ENCODE measurements at places on chromosomes 1 and 21. TPM values are rescaled to one million over a fixed set of nuclear protein-coding genes. Genes with fewer than 3 reads are reported as not detected.

KRTAP10-1 gene
- not detected for total RNA-seq

SOX13 gene
- 11.2 TPM for total RNA-seq

TBX15 gene
- 0.25 TPM for total RNA-seq

DENND2D gene
- total RNA-seq = 0.49 TPM

OR2AK2 gene
- not detected for total RNA-seq

TRIM58 gene
- 0.06 TPM for total RNA-seq
